ENCODE measurements at places on chromosomes 11 and 22.

- peak; percentile 40 for DNase-seq
Measured at GRCh38 chr11:99015634-99016454, 4.9 kb upstream of the CNTN5 start.

DNA sequence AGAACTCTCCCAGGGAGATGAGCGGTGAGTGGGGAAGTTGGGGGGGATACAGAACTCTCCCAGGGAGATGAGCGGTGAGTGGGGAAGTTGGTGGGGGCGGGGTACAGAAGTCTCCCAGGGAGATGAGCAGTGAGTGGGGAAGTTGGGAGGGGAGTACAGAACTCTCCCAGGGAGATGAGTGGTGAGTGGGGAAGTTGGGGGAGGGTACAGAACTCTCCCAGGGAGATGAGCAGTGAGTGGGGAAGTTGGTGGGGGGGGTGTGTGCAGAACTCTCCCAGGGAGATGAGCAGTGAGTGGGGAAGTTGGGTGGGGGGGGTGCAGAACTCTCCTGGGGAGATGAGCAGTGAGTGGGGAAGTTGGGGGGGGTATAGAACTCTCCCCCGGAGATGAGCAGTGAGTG is 186.5 kb downstream of the SHANK2 start:
- DNase-seq = no peak

DNA sequence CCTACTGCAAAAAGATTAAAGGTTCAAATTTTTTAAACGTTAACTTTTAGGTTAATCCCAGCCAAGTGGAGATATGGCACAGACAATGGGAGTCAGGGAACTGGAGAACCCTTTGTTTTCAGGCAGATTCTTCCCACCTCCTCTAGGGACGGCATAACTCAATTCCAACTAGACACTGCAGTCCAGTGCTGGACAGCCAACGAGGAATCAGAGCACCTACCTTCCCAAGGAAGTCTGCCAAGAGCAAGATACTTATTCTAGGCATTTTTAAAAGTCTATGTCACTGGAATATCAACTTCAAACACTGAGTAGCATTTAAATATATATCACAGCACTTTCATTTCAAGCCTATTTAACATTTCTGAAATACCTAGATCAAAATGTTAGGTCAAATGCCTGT is 7.3 kb downstream of the CADM1 start:
- DNase-seq = no peak

DNA sequence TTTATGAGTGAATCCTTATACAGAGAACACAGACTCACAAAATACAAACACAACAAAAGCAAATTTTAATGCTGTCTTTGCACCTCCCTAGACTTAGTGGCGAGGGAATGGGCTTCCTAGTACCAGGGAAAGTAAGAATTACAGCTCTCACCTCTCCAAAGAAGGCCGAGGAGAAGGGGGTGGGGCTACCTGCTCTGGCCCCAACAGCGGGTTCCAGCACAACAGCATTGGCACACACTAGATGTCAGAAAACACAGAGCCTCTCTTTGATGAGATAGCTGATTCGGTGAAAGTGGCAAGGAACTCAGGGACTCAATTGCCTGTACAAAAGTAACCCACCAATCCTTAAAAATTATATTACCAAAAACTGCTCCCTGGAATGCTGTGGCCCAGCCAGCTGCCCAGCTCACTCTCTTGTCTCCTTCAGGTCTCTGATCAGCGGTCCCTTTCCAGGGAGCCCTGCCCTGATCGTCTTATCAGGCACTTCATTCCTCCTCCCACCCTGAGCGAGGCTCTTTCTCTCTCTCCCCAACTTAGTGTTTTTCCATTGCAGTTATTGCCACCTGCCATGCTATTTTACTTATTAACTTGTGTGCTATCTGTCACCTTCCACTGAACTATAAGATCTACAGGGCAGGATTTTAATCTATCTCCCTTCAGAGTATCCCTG is 30.7 kb downstream of the SPON1 start:
- DNase-seq = no peak

GRCh38 chr22:50115693-50116092 is 25.9 kb downstream of the MOV10L1 start:
- peak; percentile 57 for DNase-seq

GRCh38 chr22:36491155-36491554 is 9.7 kb upstream of the TXN2 start:
- DNase-seq = no peak

- DNase-seq = no peak
Measured at GRCh38 chr11:113204280-113204679, 110.1 kb upstream of the TTC12 start.

DNA sequence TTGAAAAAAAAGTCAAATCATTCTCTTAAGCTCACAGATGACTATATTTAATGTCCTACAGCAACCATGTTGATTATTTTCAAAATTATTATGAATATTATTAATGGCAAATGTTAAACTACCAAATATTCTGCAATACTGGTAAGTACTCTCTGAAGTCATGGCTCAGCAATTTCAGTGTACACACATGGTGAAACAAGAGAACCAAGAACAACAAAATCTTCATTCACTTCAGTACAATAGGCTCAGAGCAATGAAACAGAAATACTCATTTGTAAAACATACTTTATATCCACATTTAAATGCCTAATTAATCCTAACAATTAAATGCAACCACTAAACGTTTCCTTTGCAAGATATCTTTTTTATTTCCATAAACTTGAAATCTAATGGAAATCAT is 347.2 kb downstream of the TTC28 start:
- DNase-seq = no peak

GRCh38 chr22:35540595-35541253 is at the start of gene RASD2:
Gene RASD2, plus strand, starts transcription at chr22:35540831. Its CDS starts 5,979 bp downstream, at chr22:35546810.
- peak; percentile 62 for DNase-seq

GRCh38 chr11:102416976-102417375 is 35.6 kb downstream of the TMEM123 start:
- DNase-seq = no peak

GRCh38 chr11:64436000-64436399 is 77.0 kb downstream of the RPS6KA4 start:
- DNase-seq = no peak

- DNase-seq = no peak
Measured at GRCh38 chr11:126122863-126123262, 60.2 kb upstream of the CDON start.

- DNase-seq = peak; percentile 4
Measured at GRCh38 chr11:65851811-65852507, 6.0 kb downstream of the CFL1 start.

DNA sequence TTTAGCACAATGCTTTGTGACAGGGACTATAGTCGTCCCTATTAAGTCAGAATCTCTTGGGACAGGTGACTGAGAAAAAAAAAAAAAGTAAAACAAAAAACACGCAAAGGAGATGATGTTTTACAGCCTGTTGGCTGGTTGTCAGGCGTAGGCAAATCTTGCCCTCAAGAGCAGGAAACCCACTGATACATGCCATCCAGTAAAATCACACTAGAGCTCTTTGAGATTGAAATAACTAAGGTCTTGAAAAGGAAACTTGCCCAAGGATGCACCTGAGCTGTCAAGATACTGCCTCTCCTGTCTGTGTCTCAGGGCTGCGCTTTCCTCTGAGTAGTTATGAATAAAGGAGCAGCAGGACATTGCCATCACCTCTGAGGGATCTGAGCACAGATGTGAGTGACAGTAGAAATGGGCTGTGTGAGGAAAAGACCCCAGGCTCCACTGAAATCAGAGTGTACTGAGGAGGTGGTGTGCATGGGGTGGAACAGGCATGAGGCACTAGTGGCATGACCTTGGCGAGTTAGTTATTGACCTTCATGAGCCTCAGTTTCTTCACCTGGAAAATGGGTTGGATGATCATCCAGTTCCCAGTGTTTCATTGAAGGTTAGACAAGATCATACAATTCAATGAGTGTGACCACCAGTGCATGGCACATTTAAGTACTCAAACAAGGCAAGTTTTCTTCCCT is 23.3 kb downstream of the MICAL2 start:
- no peak for DNase-seq

- no peak for DNase-seq
Measured at GRCh38 chr11:114912826-114913225, 234.5 kb downstream of the NXPE2 start.
